Activated CD8-positive, alpha-beta memory T cell treated with anti-CD3 and anti-CD28 coated beads for 24 hours (primary cell): ENCODE measurements at places on chromosomes 3 and 15.

GRCh38 chr3:64496786-64497490, 190.9 kb downstream of the ADAMTS9 start:
- DNase-seq: no peak

DNA sequence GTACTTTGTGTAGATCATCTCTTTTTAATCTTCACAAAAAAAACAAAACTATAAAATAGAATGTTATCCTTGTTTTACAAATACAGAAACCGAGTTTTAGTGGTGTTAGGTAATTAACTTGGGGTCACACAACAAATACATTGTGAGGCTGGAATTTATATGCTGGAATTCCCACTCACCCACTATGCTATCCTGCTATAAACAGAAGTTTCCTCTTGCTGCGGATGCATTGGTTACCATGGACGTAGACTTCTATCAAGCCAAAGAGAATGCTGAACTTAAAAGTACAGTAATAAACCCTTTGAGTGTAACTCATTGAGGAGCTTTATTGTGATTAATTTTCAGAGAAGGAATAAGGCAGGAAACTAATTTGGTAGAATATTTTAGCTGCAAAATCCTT, 9.2 kb downstream of the SNAP23 start:
- DNase-seq: no peak

DNA sequence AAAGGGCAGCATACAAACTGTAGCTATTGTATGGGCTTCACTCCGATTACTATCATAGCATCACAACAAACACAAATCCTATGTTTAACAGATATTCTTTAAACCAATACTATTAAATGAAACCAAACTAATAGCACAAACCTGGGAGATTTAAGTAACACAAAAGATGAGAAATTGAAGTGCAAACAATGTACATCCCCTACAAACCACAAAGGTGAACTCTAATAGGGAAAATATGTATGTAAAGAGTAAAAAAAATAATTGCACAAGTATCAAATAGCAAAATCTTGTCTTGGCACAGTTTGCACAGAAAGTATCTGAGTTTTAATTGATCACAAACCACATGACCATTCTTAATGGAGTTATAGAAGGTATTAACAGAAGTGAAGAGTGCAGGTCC, 138.5 kb downstream of the CPNE4 start:
- DNase-seq: no peak

GRCh38 chr3:117811786-117812185, 1102.2 kb downstream of the TUSC7 start:
- no peak for DNase-seq

DNA sequence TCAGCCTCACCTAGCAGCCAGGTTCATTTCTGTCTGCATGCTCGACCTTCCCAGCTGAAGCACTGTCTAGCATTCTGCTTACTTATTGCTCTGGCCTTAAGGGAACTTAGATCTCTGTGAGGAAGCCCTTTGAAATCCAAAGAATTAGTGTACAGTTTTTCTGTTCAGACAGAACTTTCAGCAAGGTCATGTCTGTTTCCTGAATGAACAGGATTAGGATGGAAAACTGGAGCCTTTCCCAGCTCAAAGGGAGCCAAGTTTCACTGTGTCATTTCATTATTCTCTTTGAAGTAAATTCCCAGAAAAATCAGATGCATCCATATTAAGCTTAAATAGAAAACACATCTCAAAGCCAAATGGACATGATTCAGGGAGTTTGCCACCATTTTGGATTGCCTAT, 457.3 kb upstream of the KCNMB2 start:
- DNase-seq: no peak

- no peak for DNase-seq
Observed at GRCh38 chr3:63652066-63652725, at the start of gene SNTN. SNTN (plus strand) TSS chr3:63652675; CDS start chr3:63652688, 13 bp downstream.
